Activated CD4-positive, alpha-beta T cell treated with anti-CD3 and anti-CD28 coated beads for 24 hours (primary cell): ENCODE measurements at places on chromosomes 2 and 18.

GRCh38 chr2:182473635-182474034 is 46.8 kb upstream of the PDE1A start:
- no peak for DNase-seq

DNA sequence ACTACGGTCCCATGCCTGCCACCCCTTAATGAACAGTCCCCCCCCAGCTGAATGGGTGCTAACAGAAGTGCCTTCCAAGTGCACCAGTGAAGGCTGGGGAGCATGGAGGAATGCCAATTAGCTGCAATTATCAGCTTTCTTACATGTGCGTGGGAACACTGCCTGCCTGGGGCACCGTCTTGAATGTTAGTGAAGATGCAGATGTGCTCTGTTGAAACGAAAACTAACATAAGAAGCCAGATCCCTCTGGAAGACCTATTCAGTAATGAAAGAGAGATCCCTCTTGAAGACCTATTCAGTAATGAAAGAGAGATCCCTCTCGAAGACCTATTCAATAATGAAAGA is 154.5 kb downstream of the CLIP4 start:
- DNase-seq = no peak

- DNase-seq = no peak
These were observed 33.2 kb upstream of the GRHL1 start for GRCh38 chr2:9918275-9918674.

DNA sequence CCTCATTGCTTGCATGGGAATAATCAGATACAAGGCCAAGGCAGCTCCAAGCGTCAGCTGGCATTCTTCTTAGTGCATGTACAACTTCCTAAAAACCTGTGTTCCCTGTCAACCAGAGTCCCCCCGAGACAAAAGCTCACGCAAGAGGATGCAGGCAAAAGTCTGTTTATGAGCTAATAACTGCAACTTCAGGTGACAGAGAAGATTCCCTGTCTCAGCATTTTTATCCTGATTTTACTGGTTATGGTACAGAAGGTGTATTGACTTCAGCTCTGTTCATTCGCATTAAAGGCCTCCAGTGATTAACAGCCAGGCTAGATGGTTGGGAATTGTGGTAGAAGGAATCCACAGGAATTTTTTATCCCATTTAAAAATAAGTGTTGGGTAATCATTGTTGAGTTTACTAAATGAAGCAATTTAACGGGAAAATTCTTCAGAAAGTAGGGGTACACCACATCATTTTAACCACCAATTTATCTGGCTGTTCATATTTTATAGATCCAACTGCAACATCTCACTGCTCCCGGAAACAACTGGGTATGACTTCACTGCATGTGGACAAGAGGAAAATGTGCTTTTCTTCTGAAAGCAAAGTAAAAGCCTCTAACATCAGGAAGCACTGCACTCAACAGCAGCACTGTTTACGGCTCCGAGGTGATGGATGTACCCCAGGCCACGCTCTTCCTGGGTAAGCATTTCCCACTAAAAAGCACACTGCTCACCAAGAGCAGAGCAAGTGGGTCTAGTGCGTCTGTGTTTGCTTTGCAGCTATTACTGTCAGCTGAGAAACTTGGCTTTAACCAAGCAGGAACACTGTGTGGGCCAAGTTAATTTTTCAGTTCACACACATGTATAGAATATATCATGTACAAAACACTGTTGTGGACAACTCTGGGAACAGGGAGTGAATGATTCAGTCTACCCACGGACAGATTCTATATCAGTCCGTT is 31.9 kb downstream of the CCBE1 start:
- no peak for DNase-seq

DNA sequence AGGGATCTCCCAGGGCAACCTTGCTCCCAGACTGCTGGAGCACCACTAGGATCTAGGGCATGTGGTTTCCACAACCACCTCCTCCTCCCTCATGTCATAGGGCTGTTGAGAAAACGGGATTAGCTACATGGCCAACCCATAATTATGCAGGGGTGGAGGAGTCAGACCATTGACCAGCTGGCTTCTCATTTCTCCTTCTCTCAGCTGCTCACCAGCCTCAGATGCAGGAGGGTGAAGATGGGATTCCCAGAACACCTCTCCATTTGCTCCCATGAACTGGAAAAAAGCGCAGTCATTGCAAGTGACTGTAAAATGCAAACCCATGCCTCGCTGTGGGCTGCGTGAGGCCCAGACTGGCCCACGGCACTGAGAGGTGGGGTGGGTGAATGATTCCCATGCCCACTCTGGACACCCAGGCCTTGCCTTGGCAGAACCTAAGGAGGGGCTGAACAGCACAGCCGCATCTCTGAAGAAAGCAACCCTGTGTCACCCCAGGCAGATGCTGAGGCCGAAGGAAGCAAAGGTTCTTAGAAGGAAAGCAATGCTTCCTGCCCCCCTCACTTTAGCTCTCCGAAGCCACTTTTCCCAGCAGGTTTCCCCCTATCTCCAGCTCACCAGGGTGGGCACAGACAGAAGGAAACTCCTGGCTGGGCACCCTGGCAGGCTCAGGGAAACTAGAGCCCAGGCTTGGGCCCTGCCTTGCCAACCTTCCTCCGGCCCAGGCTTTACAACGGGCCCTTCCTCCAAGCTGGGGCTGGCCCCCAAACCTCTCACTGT is 69.6 kb upstream of the RTN4 start:
- no peak for DNase-seq

- DNase-seq = no peak
These were observed 32.7 kb upstream of the ABCA12 start for GRCh38 chr2:215171151-215171550.

- no peak for DNase-seq
These were observed 92.7 kb downstream of the MRO start for GRCh38 chr18:50726960-50727589.

DNA sequence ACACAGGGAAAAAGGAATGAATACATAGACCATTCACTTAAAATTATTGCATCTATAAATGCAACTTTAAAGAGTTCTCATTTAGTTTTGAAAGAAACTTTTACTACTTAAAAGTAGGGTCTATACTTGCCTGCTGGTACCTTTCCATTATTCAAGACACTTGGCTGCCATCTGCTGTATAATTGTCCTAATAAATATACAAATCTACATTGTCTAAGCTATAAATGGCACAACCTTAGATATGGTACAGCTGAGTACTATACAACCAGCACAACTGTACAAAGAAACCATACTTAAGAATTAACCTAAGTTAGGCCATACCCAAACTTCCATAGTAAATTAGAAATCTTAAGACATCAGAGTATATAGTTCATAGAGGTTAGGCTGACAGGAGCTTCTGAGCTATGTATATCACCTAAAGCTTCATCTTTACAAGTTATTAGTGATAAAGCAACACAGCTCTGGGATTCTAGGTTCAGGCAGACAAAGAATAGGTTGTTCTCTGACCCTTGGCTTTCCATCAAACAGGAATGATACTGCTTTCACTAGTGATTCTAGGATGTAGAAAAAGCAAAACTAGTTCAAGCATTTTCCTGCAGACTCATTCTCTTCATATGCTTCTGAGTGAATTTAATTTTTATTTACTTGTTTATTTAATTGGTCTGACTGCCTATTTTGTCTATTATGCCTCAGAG is 22.1 kb downstream of the EXOC6B start:
- DNase-seq = no peak

GRCh38 chr18:69216321-69216720 is 184.4 kb upstream of the DOK6 start:
- DNase-seq = no peak

GRCh38 chr2:70887550-70888246 is 48.0 kb upstream of the ATP6V1B1 start:
- no peak for DNase-seq

DNA sequence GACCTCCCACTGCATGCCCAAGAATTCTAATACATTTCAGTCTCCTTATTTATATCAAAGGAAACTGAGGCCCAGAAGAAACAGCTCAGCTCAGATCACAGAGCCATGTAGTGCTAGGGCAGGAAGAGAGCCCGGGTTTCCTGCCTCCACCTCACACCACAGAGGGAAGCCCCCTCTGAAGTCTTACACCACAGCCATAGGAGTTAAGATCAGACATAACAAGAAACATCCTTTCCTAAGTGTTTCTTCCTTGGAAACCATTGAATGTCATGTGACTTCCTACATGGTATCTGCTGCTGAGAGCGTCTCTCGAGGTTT is 102.1 kb downstream of the MTCL1 start:
- DNase-seq = no peak

DNA sequence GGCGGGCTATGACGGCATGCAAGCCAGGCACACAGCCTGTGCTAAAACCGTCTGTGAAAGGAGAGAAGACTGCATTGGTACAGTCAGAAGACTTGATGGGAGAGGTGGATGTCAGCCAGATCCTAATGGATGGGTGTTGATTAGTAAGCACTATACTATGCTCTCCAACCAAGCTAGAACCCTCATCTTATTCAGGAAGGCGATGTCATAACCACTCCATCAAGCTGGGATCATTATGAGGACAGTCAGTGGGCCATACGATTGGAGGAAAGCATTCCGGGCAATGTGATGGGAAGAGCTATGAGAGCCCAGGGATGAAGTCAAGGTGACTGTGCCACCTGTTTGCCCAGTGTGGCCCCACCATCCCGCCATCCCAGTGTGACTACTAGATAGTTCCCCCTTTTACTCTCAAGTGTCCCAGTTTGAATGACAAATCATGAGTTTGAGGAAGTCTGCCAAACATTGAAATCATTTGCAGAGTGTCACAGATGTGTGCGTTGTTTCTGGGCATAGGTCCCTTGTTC is 66.4 kb downstream of the MRPS9 start:
- no peak for DNase-seq

- no peak for DNase-seq
These were observed 138.1 kb downstream of the SETBP1 start for GRCh38 chr18:44818668-44819403.

DNA sequence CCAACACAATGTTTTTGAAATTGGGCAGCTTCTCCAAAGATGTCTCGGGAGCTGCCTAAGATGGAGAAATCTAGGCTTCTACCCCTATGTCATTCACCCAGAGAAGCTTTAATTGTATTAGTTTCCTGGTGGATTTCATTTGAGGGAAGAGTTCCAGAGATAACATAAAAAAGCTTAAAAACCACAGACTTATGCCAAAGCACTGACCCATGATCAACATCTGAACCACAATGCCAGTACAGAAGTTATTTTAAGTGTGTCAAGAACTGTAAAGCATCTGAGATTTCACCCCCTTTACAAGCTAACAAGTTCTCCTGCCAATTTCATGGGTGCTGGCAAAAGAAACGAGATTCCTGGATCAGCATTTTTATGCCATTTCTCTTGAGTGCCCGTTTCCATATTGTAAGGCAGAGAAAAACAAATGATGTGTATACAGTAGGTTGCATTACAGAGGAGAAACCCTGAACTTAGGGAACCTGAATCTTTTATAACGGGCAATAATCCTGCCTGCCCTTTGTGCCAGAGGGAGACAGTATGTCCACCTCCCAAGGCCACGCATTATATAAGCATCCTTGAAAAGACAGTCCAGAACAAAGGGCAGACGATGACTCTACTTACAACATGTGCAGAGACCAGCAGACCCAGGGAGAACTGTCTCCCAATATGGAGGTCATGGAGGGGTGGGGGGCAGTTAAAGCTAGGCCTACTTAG is 44.1 kb downstream of the MREG start:
- DNase-seq = no peak

DNA sequence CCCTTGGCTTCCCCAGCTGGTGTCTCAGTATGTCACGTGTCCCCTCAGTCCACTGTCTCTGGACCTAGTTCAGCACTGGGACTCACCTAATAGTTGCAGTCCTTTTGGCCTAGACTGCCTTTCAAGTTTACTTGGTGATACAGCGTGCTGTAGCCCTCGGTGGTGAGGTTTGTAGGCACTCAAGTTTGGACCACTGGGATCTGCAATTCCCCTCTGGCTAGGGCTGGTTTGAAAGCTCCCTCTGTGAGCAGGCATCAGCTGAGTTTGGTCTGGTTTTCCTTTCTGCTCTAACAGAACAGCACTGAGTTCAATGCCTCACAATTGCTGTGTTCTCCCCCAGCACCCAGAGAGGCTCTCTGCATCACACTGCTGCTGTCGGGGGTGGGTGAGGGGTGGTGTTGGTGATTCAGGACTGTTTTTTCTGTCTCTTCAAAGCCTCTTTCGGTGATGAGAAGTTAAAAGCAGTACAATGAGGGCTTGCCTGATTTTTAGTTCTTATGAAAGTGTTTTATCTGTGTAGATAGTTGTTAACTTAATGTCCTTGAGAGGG is 494.2 kb downstream of the TDRD15 start:
- no peak for DNase-seq

- no peak for DNase-seq
These were observed 151.2 kb downstream of the CAPN13 start for GRCh38 chr2:30656079-30656478.

- no peak for DNase-seq
These were observed 28.5 kb downstream of the TMEM18 start for GRCh38 chr2:648476-649424.

GRCh38 chr18:60739212-60739611 is 366.6 kb upstream of the MC4R start:
- DNase-seq = no peak

DNA sequence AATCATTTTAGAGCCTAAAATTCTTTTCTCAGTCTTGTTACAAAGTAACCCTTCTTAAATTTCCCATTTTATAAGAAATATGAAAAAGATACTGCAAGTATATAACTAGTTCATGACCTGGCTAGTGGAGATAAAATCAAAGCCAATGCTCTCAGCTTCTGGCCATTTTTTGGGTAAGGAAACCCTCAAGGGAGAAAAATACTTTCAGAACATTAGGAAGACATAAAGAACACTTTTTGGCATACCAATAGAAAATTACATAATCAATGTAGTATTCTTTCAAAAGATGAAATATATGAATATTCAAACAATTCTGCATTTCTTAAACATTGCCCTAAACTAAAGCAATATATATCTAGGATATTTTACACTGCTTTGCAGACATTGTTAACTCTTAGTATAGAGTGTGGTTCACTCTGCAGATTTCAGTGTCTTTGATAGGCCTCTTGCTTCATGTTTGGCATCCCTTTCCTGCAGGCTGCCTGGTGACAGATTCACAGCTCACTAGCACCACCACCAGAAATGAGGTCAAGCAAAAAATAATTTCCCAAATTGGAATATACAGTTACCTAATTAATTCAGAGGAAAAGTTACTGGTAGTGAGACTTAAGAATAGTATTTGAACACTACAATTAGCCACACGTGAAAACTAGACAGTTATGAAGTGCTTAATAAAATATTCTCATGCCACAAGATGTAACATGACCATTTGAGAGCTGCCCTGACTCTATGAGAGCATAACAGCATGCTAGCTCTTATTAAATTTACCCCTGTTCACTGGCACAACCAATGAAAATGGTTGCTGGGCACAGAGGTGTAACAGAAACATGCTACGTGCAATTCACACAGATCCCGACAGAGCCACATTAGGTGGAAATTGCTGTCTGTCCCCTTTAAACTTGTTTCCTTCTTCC is 36.0 kb downstream of the PAIP2B start:
- DNase-seq = no peak

GRCh38 chr18:51447351-51448342 is 250.2 kb upstream of the MEX3C start:
- DNase-seq = no peak

DNA sequence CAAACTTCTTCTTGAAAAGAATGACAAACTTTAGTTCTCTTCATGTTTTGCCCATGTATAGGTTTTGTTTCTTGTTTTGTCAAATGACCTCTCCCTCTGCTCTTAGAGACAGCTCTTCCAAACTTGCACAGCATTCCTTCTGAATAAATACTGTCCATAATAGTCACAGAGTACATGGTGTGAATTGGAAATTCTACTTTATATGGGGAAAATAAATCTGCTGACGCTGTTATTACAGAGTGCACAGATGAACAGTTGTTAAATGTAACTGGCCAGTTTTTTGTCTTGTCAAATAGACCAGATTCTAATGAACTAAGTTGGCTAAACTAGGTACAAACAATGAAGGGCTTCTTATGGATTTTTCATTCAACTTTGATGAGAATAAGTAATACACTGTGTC is 115.8 kb upstream of the DTNA start:
- DNase-seq = no peak

GRCh38 chr2:18484625-18485024 is 75.8 kb downstream of the RDH14 start:
- no peak for DNase-seq
